A673 (cell line): ENCODE measurements at places on chromosomes 13 and 19.
A peak's percentile ranks its signal among the peaks of the same experiment; 100 is the strongest.

GRCh38 chr13:99978799-99979452 lies 2.7 kb upstream of the ZIC2 start:
- DNase-seq = no peak

GRCh38 chr19:29741226-29741625 lies 26.2 kb upstream of the C19orf12 start:
- DNase-seq = no peak

DNA sequence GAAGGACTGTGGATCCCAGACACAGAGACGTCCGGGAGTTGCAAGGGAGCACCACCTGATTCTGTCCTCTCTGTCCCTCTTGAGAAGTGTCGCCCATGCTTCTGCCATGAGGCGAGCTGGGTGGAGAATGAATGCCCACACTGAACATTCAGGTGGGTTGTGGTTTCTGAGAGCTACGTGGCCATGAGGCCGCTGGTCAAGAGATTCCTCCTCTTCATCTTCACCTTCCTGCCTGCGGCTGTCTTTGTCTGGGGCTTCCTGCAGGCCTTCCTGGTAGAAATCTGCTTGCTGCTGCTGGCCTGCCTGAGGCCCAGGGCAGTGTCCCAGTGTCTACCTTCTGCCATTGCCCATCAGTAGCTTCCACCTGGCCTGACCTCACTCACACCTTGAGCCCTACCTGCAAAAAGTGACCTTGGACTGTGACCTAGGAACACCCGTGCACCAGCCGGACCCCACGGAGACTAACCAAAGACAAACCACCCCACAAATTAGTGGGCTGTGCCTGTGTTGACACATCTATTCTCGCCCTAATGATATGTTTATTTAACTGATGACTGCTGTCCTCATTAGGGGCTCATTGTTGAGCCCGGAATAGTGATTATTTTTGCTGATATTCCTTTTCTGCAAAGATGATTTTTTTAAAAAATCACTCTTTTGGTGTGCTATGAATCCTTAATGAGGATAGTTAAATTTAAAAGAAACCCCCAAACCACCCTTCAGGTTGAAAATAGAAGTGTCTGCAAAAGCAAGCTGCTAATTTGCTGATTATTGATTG lies 38.7 kb upstream of the ZNF536 start:
- DNase-seq = no peak

- no peak for DNase-seq
These were observed 14.0 kb downstream of the GPR183 start for GRCh38 chr13:99293178-99293577.

- peak; percentile 67 for DNase-seq
These were observed 822 bp upstream of the ZNF274 start for GRCh38 chr19:58181902-58182576.

GRCh38 chr13:98986226-98986846 lies 8.5 kb upstream of the DOCK9 start:
- DNase-seq = no peak

DNA sequence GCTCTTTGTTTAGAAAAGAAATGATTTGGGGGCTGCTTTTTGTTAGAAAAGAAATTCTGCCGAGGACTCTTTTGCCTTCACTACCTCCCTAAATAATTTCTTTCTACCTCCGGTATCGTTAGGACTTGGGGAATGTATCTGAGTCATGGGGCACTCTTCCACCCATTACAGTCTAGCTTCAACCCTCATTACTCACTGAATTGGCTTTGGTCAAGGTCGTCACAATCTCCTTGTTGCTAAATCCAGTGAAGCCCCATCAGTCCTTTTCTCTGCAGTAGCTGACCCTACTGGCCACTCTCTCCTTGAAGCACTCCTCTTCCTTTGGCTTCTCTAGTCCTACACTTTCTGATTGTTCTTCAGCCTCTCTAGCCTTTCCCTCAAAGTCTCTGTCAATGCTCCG lies 34.0 kb downstream of the WDR87 start:
- no peak for DNase-seq

DNA sequence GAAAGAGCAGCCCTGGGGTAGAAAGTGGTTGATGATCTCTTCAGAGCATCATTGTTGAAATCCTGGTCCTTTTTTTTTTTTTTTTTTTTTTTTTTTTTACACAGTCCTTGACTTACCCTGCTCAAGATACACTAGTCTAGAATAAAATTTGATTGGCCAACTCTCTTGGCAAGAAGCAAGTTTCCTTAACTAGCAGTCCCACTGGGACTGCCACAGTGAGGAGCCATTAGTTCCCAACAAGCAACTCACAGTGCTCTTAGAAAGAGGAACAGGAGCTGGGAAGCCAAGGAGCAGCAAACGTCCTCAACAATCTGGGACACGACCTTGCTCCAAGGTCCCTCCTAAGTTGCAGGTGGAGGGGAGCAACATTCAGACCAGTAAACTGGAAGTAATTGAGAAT lies 47.9 kb upstream of the INTS6 start:
- peak; percentile 83 for DNase-seq

DNA sequence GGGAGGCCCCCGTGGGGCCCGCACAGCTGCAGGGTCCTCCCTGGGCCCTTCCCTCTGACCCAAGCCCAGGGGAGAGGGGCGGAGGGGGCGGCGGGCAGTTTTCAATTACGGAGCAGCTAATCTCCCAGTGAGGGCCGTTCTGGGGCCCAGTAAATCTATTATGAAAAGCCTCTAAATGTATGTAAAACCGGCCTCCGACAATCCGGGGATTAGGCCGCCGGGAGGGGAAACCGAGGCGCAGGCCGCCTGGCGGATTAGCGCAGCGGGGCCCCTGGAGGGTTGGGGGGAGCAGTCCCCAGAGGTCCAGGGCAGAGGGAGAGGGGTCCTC lies 25.1 kb downstream of the EFNA2 start:
- no peak for DNase-seq

DNA sequence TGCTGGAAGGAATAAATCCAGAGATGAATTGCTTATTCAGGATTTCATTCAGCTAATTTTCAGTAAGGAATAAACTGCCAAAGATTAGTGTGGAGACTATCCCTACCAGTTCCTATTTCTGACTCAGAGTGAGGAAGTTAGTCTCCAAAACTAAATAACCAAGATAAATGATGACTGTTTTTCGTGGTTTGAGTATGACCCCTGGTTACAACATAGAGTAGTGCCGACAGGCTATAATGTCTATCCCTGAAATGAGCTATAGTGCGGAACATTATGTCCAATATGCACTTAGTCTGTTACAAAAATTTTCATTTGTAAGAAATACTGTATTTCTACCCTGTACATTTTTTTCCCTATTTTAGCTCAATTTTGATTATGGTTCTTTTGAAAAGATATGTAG lies 51.4 kb downstream of the NBEA start:
- no peak for DNase-seq

DNA sequence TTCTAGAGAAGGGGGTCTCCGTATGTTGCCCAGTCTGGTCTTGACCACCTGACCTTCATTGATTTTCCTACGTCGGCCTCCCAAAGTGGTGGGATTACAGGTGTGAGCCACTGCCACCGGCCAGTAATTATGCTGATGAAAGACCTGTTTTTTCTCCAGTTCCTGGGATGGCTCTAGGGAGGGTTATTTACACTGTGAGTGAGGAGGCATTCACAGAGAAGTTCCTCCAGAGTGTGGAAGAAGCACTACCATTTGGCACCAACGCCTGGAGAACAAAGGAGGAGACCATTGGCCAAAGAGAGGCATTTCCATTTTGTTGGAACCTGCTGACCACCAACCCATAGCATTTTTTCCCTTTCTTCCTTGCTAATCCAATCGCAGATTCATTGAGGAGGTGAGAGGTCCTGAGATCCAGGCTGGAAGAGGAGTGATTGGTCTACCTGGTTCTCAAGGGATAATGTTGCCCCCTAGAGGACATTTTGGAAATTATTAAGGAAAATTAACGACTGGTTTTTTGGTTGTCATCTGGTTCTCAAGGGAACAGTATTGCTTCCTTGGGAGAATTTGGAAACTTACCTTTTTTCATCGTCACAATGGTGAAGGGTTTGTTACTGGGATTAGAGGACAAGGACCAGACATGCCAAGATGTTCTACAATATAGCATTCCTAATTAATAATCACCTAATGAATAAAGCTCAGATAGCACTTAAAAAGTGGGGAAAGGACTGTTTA lies 5.5 kb upstream of the SAE1 start:
- DNase-seq = peak; percentile 86

- no peak for DNase-seq
These were observed 7.3 kb downstream of the GPR183 start for GRCh38 chr13:99299920-99300341.

GRCh38 chr13:73803997-73804396 lies 330.2 kb downstream of the KLF12 start:
- DNase-seq = peak; percentile 55

- DNase-seq = peak; percentile 80
These were observed 26.4 kb upstream of the TPTE2 start for GRCh38 chr13:19587635-19588300.

DNA sequence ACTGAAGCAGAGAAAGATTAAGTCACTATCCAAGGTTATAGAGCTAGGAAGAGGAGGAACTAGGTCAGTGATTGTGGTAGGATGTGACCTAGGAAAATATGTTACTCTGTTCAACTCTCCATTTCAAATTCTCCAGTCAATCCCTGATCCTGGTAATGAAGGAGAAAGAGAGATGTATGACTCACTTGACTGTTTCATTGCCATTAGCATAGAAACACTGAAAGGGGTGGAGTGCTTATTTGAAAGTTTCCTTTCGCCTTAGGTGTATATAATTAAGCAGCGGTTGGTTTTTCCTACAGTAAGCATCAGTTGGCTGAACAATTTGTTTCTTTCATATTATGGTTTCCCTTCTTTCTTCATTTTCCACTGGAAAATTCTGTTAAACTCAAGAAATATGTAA lies 198.1 kb upstream of the CSNK1A1L start:
- no peak for DNase-seq

GRCh38 chr19:32189956-32190706 lies 155.3 kb upstream of the ZNF507 start:
- no peak for DNase-seq

DNA sequence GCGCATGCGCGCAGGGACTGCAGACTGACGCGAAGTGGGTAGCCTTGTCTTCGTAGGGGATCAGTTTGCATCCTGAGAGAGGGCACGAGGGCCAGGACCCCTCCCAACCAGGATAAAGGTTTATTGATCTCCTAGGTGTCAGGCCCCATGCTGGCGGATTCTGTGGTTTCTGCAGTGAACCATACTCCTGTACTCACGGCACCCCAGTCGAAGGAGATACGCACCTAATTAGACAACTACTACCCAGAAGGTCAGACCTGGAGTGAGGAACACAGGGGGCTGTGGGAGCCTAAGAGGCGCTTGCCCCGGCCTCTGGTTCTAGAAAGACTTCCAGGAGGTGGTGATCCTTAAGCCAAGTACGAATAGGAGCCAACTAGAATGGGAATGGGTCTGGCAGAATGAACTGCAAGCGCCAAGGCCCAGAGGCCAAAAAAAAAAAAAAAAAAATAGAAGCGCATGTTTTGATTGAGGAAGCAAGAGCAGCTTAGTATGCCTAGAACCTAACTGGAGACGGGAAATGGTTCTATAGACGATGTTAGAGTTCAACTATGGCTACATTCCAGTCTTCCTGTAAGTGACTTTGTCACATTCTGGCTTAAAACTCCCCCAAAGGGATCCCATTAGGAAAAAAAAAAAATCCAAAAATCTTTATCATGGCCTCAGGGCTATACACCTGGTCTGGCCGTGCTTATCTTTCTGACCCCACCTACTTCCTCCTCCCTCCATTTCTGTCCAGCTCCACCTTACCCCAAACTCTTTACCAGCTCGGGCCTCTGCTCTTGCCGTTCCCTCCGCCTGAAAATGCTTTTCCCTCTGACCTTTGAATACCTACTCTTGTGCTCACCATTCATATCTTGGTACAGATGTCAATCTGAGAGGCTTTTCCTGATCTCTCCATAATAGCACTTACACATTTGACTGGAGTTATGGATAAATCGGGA lies 902 bp upstream of the ZNF428 start:
- no peak for DNase-seq

- no peak for DNase-seq
These were observed 76.5 kb downstream of the PCDH20 start for GRCh38 chr13:61339054-61339621.

DNA sequence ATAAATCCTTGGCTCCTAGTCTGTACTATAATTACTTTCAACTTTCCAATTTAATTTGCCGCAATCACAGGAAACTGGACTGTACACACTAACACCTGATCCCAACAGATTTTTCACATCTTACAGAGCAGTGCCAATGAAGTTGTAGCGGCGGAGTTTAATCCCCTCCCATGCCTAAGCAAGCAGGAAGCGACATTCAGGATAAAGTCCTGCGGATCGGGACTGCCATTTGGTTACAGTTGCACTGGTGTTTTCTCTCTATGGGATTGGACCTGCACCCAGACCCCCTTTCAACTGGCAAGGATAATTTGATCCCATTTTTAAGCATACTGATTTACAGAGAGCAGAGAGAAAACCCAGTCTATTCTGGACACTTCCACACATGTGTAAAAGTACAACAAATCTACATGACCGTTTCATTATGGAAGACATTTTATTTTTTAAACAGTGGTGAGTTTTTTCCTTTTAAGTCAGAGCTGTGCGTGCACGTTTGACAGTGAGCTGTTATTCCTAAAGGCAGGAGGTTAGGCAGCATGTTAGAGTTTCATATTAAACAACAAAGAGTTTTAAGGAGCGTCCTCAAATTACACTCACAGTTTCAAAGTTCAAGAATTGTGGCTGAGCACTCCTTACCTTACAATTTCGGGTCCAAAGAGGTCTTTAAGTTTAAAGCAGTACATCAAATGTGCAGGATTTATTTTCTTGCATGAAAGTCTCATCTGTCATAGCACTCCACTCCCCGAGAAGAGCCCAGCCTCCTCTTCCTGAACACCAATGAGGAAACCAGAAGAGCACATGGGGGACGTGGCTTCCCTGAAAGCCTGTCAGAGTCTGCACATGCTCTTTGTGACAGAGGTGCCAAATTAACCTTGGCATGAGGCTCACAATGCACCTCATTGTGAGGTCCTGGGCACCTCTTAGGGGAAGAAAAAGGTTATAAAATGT lies 141.6 kb upstream of the RFC3 start:
- peak; percentile 52 for DNase-seq

DNA sequence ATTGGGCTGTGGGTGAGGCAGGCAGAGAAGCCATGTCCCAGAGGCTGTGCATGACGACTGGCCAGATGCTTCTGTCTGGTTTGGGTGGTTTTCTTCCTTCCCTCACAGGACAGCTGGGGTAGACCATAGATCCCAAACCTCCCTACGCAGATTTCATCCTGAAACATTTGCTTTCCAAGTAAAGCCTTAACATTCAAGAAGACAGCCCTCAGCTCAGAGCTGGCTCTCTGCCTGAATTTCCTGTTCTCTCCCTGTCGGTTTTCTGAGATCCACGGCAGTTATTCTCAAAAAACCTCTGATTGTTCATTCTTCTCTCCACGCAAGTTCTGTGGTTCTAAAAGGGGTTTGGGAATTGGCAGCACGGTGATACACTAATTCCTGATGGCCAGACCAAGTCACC lies 25.3 kb downstream of the UQCRFS1 start:
- no peak for DNase-seq
